ENCODE measurements at places on chromosomes 16 and 17.
A peak's percentile ranks its signal among the peaks of the same experiment; 100 is the strongest.

DNA sequence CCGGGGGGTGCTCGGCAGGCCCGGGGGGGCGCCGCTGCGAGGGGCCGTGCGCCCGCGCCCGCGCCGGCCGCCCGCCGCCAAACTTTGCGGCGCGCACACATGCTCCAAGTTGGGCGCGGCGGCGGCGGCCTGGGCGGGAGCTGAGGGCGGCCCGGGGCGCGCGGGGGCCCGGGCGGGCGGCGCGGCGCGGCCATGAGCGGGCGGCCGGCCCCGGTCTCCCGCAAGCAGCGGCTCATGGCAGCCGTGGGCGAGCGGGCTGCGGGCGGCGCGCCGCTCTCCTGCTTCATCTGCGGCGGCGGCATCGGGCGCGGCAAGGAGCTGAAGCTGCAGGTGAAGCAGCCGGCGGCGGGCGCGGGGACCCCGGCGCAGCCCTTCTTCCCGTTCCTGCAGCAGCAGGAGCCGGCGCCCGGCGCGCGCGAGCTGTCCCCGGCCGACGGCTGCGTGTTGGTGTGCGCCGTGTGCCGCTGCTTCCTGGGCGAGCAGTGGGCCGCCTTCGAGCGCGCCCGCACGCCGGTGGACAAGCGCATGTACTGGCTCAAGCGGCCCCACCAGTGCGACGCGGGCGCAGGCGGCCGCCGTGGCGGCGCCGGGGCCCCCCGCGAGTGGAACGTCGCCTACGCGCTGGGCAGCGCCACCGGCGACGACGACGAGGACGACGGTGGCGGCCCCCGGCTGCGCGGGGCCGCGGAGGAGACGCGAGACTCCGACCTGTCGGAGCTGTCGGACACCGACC, 57.2 kb upstream of the CIBAR2 start:
- DNase-seq, result no peak

DNA sequence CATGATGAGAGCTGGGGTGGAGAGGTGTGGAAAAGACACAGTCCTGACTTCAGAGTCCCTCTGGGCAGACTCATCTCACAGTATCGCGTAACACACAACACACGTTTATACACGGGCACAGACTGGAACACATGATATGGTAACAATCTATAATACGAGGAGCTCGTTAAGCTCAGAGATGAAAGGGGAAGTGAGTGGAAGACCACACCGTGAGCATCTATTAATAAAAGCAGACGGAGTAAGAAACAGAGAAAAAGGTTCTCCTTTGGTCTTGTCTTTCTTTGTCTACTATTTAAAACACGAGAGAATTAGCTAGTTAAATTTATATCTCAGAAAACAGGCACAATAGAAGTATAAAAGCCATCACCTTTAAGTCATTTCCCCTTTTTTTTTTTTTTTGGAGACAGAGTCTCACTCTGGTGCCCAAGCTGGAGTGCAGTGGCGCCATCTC, 13.5 kb downstream of the ANKRD11 start:
- DNase-seq, result no peak

GRCh38 chr16:19299565-19299964, 14.0 kb downstream of the CLEC19A start:
- no peak for DNase-seq

- no peak for DNase-seq
These were observed 141.5 kb downstream of the TOX3 start for GRCh38 chr16:52405441-52405840.

- no peak for DNase-seq
These were observed 797 bp downstream of the GRB7 start for GRCh38 chr17:39738568-39738901.

- no peak for DNase-seq
These were observed 50.4 kb upstream of the CIBAR2 start for GRCh38 chr16:85162478-85163277.

- no peak for DNase-seq
These were observed 39.6 kb downstream of the TK2 start for GRCh38 chr16:66510298-66510697.

DNA sequence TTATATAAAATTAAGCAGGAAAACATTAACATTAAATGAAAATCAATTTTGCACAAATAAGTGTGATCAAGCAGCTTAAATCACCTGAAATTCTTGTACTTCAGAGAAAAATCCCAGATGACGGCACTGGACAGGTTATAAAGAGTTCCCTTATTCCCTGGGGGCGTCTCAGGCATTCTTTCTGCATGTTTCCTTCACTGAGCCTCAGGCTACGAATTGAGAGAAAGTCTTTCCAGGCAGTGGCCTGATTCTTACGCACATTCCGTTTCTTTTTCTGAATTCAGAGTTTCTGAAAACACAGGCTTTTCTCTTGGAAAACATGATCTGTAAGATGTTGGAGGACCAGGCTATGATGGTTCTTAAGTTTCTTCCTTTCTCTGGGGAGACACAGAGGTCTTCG, 22.1 kb upstream of the PITPNM3 start:
- DNase-seq, result no peak

- no peak for DNase-seq
These were observed 116.3 kb downstream of the SOX9 start for GRCh38 chr17:72236980-72237633.

- DNase-seq, result peak; percentile 81
These were observed 216.3 kb downstream of the SPECC1 start for GRCh38 chr17:20225162-20226115.

DNA sequence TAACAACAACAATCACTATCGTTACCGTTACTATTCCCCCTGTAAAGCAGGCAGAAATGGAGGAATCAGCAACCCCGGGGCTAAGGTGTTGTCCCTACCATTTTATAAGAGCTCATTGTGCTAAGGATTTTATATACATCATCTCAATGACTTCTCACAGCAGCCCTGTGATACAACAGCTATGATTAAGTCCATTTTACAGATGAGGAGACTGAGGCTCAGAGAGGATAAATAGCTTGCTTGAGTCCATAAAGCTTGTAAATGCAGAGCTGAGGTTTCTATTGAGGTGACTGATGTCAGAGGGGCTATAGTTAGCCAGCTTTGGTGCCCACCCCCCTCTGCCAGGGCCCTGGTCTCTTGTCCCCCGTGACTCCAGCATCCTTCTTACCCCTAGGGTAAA, 16.7 kb upstream of the PDK2 start:
- no peak for DNase-seq

DNA sequence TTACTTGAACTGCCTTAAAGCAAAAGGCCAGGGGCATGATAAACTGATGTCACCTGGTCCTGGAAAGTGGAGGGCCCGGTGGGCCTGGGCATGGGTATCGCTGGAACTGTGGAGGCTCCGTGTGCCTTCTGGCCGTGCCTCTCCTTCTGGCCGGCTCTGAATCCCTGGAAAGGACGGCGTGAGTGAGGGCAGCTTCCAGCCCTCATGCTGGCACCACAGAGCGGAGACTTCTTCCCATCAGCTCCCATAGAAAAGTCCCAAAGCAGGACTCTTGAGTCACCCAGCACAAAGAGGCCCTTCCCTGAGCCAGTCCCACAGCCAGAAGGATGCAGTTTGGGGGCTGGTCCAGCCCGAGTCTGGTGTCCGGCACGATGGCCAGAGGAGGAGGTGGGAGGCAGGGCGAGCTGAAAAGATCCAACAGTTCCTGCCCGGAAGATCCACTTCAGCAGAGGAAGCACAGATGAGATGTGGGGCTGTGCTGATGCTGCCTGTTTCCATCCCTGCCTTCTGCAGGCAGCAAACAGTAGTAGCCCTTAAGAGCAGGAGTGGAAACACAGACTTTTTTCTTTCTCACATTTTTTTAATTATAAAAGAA, 7.8 kb downstream of the GAA start:
- no peak for DNase-seq

- DNase-seq, result no peak
These were observed 10.2 kb downstream of the CIBAR2 start for GRCh38 chr16:85101956-85102630.

DNA sequence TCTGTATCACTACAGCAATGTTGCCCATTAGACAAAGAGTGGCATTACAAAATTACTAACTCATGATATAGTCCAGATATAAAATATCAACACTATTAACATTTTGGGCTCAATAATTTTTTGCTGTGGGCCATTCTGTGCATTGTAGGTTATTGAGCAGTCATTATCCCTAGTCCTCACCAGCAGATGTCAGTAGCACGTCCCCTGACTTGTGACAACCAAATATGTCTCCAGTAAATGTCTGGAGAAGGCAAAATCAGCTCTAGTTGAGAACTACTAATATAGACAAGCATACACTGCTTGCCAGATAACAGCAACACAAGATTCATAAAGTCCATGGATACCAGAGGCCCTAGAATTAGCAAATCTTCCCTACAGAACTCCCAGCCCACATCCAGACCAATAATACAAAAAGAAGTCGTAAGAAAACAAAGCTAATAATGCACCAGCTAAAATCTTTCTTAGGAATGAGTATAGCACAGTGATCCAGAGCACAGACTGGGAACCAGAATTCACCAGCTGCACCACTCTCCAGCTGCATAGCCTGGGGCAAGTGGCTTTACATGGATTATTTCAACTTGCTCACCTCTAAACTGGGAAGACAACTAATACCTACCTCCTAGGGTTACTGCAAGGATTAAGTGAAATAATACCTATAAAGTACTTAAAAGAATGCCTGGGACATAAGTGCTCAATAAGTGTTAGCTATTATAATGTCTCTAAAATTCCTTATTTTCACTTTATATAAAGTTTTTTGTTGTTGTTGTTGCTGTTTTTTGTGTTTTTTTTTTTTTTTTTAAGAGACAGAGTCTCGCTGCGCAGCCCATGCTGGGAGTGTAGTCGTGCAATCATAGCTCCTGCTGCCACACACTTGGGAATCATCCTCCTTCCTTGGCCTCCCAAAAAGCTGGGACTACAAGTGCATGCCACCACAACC, 23.7 kb downstream of the HELZ start:
- peak; percentile 37 for DNase-seq

GRCh38 chr17:47291242-47291873, 32.4 kb upstream of the EFCAB13 start:
- DNase-seq, result no peak

GRCh38 chr16:24717411-24717810, 12.0 kb upstream of the TNRC6A start:
- DNase-seq, result no peak

- no peak for DNase-seq
These were observed 519.7 kb upstream of the CA10 start for GRCh38 chr17:52678211-52678610.

GRCh38 chr16:84746875-84747274, 47.1 kb downstream of the USP10 start:
- DNase-seq, result no peak

- no peak for DNase-seq
These were observed 7.8 kb downstream of the PIGS start for GRCh38 chr17:28563475-28563874.

GRCh38 chr17:45319239-45319703, 2.5 kb upstream of the MAP3K14 start:
- DNase-seq, result no peak

DNA sequence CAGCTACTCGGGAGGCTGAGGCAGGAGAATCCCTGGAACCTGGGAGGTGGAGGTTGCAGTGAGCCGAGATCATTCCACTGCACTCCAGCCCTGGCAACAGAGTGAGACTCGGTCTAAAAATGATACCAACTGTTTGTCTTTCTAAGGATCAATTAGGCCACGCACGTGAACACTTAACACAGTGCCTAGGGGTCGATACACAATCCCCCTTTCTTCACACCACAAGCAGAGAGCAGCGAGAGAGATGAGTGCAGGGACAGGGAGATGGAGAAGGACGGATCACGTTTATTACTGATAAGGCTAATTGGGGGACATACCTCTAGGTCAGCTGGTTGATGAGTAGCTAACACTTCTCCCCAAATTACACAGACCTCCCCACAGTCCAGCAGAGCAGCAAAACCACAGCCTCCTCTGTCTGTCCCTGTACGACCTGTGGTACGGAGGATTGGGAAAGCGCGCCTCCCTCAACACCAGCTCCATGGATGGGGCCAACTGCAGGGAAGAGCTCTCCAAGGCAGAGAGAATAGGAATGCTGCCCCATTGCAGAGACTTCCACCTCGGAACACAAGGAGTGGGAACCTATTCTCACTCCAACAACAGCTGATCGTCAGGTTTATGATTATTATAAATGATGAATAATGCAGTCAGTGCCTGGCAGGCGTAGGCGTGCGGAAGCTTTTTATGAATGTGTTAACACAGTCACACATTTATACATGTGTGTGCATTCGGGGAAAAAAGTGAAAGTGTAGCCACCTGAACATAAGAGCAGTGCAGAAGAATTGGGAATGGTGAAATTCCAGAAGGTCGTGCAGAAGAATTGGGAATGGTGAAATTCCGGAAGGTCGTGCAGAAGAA, 155.1 kb downstream of the C16orf95 start:
- no peak for DNase-seq

DNA sequence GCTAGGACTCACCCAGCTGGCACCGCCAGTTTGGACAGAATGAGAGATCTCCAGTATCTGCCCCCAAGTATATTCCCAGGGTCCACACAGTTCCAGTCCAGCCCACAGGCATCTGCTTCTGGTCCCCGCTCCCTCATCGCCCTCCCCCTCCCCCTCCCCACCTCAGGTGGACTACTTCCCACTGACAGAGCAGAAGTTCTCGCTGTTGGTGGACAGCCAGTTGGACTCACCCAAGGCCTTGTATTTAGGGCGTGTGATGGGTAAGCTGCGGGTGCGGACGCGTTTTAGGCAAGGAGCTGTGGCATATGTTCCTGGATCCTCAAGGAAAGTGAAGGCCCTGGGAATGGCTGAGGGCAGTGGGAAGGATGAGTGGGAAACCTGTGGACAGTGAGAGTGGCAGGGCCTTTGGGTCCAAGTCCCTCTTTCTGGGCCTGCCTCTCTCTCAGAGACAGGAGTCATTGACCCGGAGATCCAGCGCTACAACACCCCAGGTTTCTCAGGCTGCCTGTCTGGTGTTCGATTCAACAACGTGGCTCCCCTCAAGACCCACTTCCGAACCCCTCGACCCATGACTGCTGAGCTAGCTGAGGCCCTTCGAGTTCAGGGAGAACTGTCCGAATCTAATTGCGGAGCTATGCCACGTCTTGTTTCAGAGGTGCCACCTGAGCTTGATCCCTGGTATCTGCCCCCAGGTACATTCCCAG, 14.9 kb downstream of the CNTNAP1 start:
- no peak for DNase-seq

DNA sequence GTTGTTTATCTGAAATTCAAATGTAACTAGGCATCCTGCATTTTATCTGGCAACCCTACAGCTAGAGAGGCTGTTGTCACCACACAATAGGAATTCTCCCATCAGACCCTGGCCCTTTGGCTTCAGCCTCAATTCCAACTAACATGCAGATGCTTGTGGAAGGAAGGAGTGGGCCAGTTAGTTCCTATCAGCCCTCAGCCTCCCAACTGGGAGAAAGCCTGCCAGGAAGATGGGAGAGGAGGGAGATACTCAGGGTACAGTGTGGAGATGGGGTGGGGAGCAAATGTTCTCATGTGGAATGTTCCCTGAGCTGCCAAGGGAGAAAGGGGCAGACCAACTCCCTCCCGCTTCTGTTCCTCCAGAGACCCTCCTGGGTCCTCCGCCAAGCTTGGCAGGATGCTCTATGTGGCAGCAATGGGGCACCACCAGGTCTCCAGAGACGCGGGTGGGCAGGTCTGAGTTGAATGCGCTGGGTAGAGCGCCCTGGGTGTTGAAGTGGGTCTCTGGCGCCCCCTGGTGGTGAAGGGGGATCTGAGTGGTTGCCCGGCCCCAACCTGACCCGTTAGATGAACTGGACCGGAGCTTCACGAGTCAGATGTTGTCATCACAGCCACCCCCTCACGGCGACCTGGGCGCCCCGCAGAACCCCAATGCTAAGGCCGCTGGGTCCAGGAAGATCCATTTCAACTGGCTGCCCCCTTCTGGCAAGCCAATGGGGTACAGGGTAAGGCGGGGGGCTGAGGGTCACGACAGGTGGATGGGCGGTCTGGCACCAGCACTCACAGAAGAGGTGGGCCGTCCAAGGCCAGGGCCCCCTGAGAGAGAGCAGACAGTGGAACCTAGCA, 15.2 kb downstream of the GALK1 start:
- peak; percentile 80 for DNase-seq

Data from globus pallidus (tissue), 1 donor.